T-helper 17 cell (primary cell): ENCODE measurements at places on chromosomes 11 and 22. TPM values are rescaled to one million over a fixed set of nuclear protein-coding genes. Genes with fewer than 3 reads are reported as not detected.

- no peak for DNase-seq
Measured at GRCh38 chr11:66317723-66318599, 1.1 kb upstream of the CD248 start.

GRCh38 chr11:47177846-47178245 is 1.2 kb upstream of the ARFGAP2 start:
- no peak for DNase-seq

DNA sequence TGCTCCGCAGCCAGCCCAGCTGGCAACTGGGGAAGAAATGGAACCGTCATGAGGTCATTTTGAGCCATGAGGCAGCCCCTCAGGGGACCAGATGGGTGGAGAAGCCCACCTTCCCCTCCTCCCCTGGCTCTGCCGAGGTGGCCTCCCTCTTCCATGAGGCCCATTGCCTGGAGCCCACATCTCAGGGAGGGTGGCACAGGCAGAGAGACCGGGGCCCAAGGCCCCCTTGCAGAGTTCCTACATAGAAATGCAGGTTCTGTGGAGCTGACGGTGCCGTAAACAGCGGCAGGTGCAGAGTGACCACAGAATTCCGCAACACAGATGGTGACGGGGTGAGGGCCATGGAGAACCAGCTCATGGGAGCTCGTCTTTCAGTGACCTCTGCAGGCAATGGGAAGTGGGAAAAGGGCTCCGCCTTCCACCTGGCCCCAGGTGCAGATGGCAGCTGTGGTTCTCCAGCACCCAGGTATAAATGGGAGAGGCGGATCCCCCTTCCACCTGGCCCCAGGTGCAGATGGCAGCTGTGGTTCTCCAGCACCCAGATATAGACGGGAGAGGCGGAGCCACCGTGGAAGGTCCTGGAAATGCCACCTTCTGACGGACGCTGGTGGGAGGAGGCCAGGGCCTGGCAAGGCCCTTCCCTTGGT is 765.4 kb downstream of the BRD1 start:
- no peak for DNase-seq

Gene MAPK8IP2
- total RNA-seq, result 0.17 TPM

Gene TAF10
- total RNA-seq, result 132 TPM
